ENCODE measurements at places on chromosomes 12 and 14. TPM values are rescaled to one million over a fixed set of nuclear protein-coding genes. Genes with fewer than 3 reads are reported as not detected.

DNA sequence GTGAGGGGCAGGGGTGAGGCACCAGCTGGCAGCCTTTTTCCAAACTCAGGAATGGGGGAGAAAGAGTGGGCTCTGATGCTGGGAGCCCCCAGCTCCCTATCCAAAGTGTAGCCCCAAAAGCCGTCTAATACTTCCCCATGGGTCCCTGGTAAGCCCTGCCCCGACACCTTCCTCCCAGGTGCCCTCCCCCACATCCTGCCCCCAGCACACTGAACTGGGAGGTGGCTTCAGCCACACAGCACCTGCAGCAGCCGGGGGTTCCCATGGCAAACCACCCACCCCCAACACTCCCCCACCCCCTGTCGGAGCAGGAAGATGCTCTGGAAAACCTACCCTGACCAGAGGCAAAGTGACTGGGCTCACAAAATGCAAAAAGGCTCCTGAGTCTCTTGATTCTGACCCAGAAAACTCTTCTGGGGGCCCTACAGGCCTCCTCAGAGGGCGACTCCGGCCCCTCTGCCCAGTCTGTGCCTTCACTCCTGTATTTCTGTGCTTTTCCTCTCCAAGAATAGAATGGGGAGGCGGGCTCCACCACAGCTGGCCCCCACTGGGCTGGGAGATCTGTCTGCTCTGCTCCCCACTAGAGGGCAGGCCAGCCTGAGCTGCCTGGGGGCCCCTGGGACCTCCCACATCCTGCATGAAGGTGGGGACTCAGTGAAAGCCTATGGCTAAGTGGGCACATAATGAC, 81.6 kb downstream of the ITPK1 start:
- no peak for DNase-seq

DNA sequence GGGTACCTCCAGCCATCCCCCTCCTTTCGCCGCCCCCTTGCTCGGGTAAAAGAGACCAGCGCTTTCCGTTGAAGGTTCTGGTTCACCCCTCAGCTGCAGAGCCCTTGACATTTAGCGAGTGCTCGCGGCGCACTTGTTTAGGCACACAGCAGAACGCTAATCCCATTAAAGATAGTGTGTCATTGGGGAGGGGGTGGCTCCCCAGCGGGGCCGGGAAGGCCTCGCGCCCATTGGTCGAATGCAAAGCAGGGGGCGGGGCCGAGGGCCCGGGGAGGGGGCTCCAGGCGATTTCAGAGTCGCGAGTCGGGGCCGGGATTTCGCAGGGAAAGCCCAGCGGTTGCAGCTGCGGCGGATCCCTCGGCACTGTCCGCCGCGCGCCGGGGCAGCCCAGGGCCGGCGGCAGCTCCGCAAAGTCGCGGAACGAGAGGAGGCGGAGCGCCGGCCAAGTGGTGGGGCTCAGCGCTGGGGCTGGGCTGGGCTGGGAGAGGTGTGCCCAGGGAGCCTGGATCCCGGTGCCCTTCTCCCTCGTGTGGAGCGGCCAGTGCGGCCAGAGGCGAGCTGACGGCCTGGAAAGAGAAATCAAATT, 122.9 kb downstream of the TSPAN9 start:
- no peak for DNase-seq

PIWIL1 gene
- total RNA-seq = not detected

EML5 gene
- 2.9 TPM for total RNA-seq

DNA sequence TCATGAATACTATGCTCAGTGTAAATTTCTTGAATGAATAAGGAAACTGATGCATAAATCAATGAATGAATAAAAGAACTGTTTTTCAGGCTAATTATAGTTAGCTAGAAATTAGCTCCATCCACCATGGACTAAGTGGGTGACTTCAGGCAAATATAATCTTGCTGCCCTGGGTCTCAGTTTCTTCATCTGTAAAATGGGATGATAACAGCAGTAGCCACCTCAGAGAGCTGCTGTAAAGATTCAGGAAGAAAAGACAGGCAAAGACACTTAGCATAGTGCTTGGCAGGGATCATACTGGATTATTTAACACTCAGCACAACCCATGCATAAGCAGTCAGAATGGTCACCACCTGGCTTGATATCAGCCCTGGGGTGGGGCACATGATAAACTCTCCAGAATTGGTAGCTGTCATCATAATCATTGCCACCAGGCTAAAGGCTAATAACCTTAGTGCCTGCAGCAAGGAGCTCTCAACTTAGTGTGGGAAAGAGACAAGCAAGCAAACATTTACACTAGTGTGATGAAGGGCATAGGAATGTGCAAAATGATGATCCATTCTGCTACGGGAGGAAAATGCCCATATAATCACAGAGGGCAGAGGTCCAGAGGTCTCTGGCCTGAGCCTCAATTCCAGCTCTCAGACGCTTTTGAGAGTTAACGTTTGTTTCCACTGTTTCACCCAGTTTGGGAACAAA, 234.7 kb upstream of the TBX3 start:
- DNase-seq = no peak

PLXNC1 gene
- 9.2 TPM for total RNA-seq
